Cerebellum (tissue), 4 donors: ENCODE measurements at places on chromosomes 3 and 15. TPM values are rescaled to one million over a fixed set of nuclear protein-coding genes. Genes with fewer than 3 reads are reported as not detected.

GRCh38 chr3:47410801-47411646, 30.2 kb downstream of the PTPN23 start:
- peak; percentile 6 for DNase-seq

DNA sequence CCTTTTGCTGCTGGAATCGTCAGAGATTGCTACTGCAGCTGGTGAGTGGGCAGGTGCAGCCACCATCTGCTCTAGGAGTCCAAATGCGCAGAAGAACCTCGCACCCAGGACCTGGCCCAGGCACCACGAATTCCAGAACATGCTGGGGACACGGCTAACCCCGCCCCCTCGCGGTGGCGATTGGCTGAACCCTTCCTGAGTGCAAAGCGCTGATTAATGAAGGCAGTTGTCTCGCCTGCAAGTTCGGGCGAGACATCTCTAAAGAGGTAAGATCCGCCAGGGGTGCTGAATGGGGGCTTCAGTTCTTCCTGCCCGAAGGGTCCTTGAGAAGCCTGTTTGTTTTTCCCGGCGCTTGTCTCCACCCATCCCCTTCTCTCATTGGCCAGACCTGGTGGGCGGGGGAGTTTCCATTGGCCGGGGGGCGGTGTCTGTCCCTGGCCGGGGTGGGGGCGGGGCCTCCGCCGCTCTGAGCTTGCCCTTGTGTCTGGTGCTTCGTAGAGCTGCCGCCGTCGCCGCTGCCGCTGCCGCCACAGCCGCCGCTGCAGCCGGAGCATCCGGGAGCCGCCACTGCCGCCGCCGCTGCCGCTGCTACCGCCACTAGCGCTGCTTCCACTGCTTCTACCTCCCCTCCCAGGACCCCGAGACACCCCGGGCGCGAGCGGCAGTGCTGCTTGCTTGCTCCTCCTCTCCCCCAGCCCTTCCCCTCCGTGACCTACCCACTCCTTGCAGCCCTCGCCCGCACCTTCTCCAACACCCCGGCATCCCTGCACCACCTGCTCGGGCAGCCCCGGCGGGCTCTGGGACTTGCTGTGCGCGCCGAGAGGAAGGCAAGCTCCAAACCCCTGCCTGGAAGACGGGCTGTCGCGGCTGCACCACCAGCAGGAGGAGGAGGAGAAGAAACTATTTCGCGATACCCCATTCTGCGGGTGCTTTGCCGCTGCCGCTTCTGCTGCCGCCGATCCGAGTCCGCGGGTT, at the start of gene CADM2:
CADM2 (plus strand) TSS at position 495 of the 975 bp plus-strand sequence.
- peak; percentile 97 for DNase-seq

DNA sequence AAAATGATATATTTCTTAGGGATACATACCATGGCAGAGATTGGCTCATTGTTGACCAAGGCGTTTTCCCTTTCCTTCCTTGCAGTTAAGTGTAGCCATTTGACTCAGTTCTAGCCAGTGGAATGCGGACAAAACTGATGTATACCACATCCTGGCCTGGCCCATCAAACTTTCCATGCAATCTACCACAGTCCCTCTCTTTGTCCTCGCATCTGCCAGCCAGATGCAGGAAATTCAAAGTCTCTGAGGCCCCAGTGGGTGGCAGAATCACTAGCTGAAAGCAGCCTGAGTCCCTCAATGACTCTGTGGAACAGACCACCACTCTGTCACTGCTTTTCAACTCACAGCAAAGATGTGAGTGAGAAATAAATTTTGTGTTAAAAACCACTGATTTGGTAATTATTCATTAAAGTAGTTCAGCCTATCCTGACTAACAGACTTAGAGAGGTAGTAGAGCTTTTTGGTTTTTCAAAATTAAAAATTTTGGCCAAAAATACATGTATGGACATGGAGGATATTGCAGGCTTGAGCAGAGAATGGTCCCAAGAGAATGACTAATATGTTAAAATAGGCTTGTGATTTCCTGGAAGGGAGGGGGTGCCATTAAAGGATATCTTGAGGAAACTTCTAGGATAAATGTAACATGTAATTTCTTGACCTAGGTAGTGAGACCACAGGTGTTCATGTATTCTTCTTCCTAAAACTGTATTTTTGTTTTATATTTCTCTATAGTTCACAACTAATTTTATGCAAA, 10.9 kb downstream of the LRRFIP2 start:
- no peak for DNase-seq

- no peak for DNase-seq
Measured at GRCh38 chr3:182323126-182323700, 470.1 kb upstream of the ATP11B start.

MLF1 gene
- 24.5 TPM for total RNA-seq

GRCh38 chr3:74331711-74332110, 282.7 kb downstream of the CNTN3 start:
- DNase-seq = no peak

DNA sequence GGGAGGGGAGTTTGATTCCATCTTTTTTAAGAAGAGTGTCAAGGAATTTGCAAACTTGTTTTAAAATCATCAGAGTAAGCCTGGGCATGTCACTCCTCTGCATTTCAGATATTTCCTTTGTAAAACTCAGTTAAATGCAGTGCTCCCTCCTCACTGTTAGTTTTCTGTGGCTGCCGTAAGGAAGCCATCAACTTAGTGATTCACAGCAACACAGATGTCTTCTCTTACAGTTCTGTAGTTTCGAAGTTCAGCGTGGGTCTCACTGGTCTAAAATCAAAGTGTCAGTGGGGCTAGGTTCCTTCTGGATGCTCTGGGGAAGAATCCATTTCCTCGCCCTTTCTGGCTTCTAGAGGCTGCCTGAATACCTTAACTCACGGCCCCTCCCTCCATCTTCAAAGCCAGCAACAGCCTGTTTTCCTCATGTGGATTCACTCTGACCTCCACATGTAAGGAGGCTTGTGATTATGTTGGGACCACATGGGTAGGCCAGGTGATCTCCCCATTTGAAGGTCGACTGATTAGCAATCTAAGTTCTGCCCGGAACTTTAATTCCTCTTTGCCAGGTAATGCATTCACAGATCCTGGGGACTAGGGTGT, 12.4 kb downstream of the ISG20 start:
- no peak for DNase-seq

DNA sequence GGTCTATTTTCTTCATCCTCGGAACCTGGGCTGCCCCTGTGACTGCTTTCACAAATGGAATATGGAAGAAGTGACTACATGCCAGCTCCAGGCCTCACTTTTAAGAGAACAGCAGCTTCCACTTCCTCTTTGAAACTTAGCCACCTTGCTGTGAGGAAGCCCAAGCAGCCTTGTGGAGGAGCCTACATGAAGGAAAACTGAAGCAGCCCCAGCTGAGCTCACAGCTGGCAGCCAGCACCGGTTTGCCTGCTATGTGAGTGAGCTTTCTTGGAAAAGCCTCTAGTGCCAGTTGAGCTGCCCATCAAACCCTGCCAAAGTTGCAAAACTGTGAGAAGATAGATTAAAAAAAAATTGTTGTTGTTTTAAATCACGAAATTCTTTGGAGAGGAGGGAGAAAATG, 498.0 kb upstream of the PROK2 start:
- no peak for DNase-seq

NR2F2 gene
- 22.8 TPM for total RNA-seq

DNA sequence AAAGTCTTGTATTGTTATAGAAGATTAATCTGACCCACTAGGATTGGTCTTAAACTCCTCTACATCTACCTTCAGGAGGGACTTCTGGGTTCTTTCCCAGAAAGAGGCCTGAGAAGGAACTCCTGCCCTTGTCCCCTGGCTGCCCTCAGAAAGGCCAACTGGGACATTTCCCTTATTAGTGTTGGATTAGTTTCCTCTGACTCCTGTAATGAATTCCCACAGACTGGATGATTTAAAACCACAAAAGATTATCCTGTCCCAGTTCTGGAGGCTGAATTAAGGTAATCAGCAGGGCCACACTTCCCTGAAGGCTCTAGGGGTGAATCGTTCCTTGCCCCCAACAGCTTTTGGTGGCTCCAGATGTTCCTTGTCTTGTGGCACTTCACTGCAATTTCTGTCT, 102.8 kb upstream of the NMNAT3 start:
- no peak for DNase-seq

DNA sequence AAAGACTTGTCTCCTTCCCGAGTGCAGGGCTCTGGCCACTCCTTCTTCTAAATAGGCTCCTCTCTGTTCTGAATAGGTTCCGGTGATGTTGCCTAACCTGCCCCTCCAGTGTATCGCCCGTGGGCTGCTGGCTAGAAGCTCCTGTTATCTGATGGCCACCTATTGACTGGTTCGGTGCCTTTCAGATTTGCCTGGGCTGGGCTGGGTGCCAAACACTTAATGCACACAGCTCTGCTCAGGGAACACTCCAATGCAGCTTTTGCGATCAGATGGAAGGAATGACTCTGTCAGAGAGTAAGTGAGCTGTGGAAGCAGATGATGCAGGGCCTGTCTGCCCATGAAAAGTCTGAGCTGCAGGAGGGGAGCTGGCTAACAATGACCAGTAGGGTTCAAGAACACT, 112.9 kb downstream of the CORO2B start:
- no peak for DNase-seq

SSUH2 gene
- 0.91 TPM for total RNA-seq

GRCh38 chr3:156463123-156463522, 91.8 kb downstream of the SSR3 start:
- no peak for DNase-seq

GRCh38 chr3:103127098-103127630, 692.3 kb downstream of the ZPLD1 start:
- DNase-seq = no peak

- DNase-seq = no peak
Measured at GRCh38 chr3:15094187-15094875, 4.6 kb downstream of the RBSN start.

DNA sequence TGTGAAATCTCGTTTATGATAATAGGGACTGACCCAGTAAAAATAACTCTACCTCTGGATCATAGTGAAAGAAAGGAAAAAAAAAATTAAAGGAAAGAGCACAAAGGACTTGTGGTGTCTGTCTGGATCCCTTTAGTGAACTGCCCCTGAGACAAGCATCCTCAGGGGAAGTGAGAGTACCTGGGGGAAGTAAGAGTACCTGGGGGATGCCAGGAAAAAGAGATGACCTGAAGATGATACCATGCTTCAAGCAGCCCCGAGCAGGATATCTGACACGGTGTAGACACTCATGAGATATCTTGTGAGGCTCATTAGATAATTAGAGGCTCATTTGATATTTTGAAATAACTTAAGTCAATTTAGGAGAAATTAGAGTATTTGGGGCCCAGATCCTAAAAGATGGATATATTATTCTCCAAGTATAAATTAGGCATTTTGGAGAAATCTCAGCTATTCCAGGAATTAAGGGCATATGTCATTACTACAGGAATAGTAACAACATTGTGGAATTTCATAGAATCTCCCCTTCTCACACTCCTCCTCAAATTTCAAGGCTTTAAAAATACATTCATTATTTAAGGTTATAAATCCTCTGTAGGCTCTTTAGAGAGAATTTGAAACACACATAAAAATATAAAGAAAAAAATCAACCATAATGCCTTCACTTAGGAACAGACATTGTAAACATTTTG, 36.3 kb upstream of the PSMD6 start:
- DNase-seq = no peak

- peak; percentile 52 for DNase-seq
Measured at GRCh38 chr3:179321668-179322285, 1.1 kb upstream of the ZNF639 start.

TMEM108 gene
- total RNA-seq = 9.1 TPM

GRCh38 chr3:146468671-146469149, 651 bp downstream of the PLSCR2 start:
- no peak for DNase-seq

CCR8 gene
- total RNA-seq = not detected

GRCh38 chr15:38873158-38873557, 308.5 kb upstream of the RASGRP1 start:
- DNase-seq = no peak

ATP6V1A gene
- 105 TPM for total RNA-seq

DNA sequence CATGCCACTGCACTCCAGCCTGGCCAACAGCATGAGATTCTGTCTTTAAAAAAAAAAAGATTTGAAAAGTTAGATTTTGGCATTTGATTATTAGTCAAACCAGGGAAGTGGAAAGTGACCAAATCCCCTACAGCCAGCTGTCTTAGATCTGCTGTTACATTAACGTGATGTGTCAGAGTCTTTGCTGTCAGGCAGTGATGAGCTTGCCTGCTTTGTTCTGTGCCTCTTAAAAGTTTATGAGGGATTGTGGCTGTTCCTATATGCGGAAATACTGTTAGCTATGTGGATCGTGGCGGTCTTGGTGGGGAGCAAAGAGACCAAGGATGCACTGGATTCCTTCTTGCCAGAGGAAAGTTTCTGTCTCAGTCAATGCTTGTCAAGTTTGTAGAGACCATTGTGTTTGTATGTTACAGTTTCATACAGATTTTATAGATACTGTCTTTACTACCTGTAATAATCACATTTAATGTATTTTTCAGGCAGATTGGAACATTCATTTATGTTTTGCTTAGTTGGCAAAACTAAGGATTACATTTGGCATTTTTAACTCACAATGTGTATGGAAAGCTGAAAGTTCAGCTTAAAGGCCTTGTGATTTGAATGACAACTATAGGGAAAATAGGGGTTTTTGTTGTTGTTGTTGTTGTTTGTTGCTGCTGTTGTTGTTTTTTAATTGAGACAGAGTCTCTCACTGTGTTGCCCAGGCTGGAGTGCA, 137.4 kb downstream of the VPS8 start:
- DNase-seq = no peak

- no peak for DNase-seq
Measured at GRCh38 chr3:13215940-13216546, 142.8 kb upstream of the IQSEC1 start.

DNA sequence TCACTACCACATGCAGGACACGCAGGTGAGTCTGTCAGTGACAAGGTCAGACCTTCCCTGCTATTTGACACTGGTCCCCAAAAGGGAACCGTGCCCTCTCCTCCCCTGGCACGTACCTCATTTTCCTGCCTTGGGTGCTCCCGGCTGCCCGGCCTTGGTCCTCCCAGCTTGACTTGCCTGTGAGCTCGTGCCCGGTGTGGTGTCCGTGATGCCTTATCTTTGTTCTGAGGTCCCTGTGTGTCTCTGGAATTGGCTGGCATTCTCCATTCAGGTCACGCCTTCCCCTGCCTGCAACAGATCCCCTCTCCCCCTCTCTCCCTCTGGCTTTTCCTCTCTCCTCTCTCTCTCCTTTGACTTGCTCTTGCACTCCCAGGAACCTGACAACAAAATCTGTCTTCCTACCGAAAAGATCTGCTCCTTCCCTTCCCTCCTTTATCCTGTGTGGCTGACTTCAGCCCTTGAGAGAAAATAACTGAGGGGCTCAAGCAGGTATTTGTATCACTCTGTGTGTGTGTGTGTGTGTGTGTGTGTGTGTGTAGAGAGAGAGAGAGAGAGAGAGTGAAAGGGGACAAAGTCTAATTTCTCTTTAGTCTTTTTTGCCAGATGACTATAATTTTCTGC, at the start of gene MASP1:
MASP1 (minus strand) TSS at position 226 of the 621 bp plus-strand sequence; CDS start at position 121, 105 bp downstream.
- no peak for DNase-seq

GRCh38 chr3:11726146-11726545, 82.4 kb upstream of the VGLL4 start:
- no peak for DNase-seq

GRCh38 chr3:56059731-56060130, 408.5 kb downstream of the ERC2 start:
- no peak for DNase-seq
